ENCODE measurements at places on chromosomes 1 and 21. TPM values are rescaled to one million over a fixed set of nuclear protein-coding genes. Genes with fewer than 3 reads are reported as not detected.

Gene SPRR4
- not detected for polyA plus RNA-seq

Gene FALEC
- not detected for polyA plus RNA-seq

Gene OR2AK2
- not detected for polyA plus RNA-seq

Gene TFAP2E
- polyA plus RNA-seq, result 0.32 TPM

Gene CD34
- 29.1 TPM for polyA plus RNA-seq

Gene KCNK1
- 31.4 TPM for polyA plus RNA-seq

Gene DNASE2B
- polyA plus RNA-seq, result not detected

Gene POFUT2
- 11.5 TPM for polyA plus RNA-seq

Gene SOX13
- polyA plus RNA-seq, result 70.2 TPM

Gene ECM1
- polyA plus RNA-seq, result 7.3 TPM

Gene SH2D5
- polyA plus RNA-seq, result 14.3 TPM

Gene AMPD1
- polyA plus RNA-seq, result not detected

Gene NBPF6
- polyA plus RNA-seq, result not detected

All from brain (organoid and tissue), 16 donors.